Tibial artery (tissue), 4 donors: ENCODE measurements at places on chromosomes 5 and 9.
A peak's percentile ranks its signal among the peaks of the same experiment; 100 is the strongest.

DNA sequence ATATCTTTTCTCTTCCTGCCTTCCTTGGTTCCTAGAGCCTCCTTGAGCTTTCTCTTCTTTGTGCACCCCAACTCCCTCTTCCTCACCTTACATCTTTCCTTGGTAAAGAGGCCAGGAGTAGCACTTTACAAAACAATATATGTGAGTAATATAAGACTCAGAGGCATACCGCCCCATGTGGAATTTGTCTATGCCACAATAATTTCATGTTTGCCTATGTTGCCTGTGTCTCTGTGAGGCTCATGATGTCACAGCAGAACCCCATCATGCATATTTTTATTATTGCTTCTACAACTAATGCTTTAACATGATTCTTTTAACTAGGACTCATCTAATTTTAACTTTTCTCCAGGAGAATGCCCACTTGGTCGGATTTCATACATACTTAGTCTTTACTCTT, 15.0 kb upstream of the LVRN start:
- H3K4me1 ChIP-seq: no peaks in the 10 kb centered on the region
- no peaks in the 10 kb centered on the region for H3K27me3 ChIP-seq
- DNase-seq: no peak
- no peak overlapping the region for H3K27ac ChIP-seq
- H3K36me3 ChIP-seq: no peaks in the 10 kb centered on the region

DNA sequence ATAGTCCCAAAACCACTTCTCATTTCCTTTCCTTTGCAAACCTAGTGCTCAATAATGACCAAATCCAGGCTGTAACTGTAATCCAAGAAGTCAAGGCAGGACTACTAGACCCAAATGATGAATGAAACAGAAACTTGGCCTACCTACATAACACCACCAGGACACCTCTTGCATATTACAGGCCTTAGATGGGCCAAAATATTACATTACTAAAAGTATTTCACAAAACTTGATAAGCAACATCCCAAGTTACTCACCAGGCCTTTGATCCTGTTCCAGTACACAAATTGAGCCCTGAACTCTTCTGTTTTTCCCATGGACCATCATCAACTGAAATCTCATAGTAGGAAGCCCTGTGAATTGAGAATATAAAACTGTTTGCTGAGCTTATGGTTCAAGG, 34.8 kb downstream of the NADK2 start:
- H3K27ac ChIP-seq: no peak overlapping the region
- no peaks in the 10 kb centered on the region for H3K27me3 ChIP-seq
- no peak overlapping the region for H3K4me3 ChIP-seq
- no peak for DNase-seq
- H3K36me3 ChIP-seq: peaks cover 33% of the 10 kb centered on the region
- no peaks in the 10 kb centered on the region for H3K4me1 ChIP-seq

DNA sequence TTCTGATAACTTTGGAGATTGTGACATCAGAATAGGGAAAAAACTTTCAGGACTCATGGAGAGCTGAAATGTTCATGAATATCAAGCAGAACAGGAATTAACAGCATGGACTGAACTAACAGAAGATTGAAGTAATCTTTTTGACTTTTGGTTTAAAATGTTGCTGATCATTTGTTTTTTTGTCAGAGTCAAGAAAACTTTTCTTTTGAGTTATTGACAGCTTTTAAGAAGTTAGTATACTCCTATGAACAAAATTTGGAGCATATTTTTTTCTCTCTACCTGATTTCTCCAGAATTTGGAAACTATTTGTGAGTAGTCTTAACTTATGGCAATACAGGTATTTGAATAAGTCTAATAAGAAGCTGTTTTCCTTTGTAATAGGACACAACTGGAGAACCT, 244.3 kb upstream of the KLF9 start:
- H3K27ac ChIP-seq: no peak overlapping the region
- H3K27me3 ChIP-seq: no peaks in the 10 kb centered on the region

- no peak overlapping the region for H3K27ac ChIP-seq
- H3K27me3 ChIP-seq: peaks cover 22% of the 10 kb centered on the region
- no peak for DNase-seq
- H3K4me1 ChIP-seq: no peaks in the 10 kb centered on the region
These were observed 32.1 kb downstream of the IRX2 start for GRCh38 chr5:2719332-2719731.

GRCh38 chr5:82640916-82641315, 362.8 kb upstream of the RPS23 start:
- peak overlapping the region; percentile 64 for H3K27ac ChIP-seq
- H3K4me1 ChIP-seq: peaks cover 9% of the 10 kb centered on the region
- DNase-seq: no peak
- H3K36me3 ChIP-seq: no peaks in the 10 kb centered on the region
- H3K4me3 ChIP-seq: no peak overlapping the region

DNA sequence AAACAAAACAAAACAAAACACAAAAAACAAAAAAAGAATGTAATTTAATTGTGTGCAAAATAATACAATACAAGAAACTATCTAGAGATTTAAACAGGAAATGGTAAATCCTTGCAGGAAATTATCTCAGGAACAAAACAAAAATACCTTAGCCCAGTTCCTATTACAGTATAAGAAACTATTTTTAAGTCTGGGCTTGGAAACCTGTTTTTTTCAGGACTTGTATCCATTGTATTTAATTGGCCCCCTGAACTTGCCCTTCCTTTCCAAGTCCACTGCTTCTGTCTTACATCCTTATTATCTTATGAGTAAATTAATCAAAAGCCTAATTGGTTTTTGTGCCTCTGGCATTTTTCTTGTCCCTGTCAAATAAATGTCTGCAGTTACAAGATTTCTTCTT, 48.5 kb downstream of the ST8SIA4 start:
- H3K4me3 ChIP-seq: no peak overlapping the region
- H3K27me3 ChIP-seq: no peaks in the 10 kb centered on the region
- no peaks in the 10 kb centered on the region for H3K4me1 ChIP-seq
- H3K36me3 ChIP-seq: no peaks in the 10 kb centered on the region
- DNase-seq: no peak
- H3K27ac ChIP-seq: no peak overlapping the region

DNA sequence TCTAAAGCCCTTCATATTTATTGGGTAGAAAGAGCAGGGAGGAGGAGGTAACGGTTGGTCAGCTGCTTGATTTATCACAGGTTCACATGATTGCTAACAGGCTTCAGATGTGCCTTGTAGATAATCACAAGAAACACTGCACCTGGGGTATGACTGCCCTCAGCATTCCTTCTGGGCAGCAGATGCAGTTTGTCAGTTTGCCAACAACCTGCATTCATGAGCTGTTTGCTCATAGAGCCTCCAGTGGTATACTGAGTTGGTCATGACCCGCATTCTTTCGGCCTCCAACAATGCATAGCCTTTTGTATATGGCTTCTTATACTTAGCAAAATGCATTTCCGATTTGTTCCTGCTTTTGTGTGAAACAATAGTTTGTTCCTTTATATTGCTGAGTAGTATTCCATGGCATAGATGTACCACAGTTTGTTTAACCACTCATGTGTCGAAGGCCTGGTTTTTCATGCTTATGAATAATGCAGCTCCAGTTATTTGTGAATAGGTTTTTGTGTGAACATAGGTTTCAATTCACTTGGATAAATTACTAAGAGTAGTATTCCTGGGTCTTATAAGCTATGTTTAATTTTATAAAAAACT, 83.6 kb downstream of the ARHGEF28 start:
- H3K4me1 ChIP-seq: no peaks in the 10 kb centered on the region
- H3K36me3 ChIP-seq: no peaks in the 10 kb centered on the region
- no peaks in the 10 kb centered on the region for H3K27me3 ChIP-seq
- DNase-seq: no peak
